LoVo (cell line): ENCODE measurements at places on chromosomes 3 and 15.

GRCh38 chr3:138638641-138639040, 30.1 kb downstream of the FAIM start:
- no peak for DNase-seq

DNA sequence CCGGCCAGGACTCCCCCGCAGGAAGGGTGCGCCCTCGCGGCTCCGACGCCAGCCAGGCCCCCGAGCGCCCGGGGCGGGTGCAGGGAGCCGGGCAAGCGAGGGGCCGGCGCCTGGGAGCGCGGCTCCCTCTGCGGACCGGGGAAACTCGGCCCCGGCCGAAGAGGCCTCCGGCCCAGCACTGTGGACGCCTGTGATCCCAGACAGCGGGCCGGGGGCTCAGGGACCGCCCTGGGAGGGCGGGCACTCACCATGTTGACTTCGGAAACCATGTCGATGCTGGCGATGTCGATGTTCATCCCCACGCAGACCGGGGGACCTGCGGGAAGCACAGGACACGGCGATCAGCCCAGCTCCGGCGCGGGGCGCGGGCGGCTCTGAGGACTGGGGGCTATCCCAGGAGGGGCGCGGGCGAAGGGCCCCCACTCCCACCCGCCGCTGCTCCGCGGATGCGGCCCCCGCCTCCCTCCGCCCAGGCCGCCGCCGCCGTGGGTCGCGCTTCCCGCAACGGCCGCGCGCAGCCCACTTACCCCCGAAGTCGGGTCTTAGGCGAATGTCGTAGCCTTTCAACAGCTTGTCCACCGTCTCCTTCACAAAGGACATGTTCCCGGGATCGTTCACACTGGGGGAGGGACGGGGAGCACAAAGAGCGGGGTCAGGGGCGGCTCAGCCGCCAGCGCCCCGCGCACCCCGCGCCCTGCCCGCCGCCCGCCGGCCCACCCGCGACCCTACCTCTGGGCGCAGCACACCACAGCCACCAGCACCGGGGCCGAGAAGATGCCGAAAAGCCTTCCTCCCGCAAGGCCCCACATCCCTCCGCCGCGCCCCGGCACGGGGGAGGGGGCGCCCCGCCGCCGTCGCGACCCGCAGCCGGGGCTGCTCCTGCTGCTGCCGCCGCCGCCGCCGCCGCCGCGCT, at the start of gene GABRB3:
TSS of gene GABRB3 (minus strand) at position 913 of the 913 bp plus-strand sequence.
- DNase-seq = no peak

- DNase-seq = no peak
Measured at GRCh38 chr3:184218814-184219213, 10.6 kb upstream of the VWA5B2 start.

- no peak for DNase-seq
Measured at GRCh38 chr15:81264072-81264857, 59.7 kb downstream of the STARD5 start.

DNA sequence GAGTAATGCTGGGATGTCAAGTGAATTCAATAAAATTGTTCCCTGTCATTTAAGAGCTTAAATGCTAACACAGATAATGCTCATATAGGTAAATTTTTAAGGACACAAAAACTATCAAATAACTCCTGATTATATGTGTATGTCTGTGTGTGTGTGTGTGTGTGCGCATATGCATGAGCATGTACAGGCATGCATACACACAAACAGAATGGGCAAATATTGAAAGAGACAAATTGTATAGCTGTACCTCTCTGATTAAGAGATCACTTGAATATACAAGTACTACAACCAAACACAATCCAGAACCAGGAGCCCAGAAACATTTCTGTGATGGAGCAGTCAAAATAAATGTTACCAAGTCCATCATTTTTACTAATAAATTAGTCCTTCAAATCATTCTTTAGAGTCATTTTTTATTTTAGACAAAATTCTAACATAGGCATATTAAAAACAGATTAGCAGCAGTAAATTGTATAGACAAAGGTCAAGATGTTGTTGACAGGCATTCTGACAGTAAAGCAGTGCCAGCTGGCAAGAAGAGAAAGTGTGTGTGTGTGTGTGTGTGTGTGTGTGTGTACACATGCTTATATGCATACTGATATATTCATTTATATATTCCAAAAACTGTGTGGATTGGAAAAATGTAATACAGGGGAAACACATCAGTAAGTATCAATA, 145.3 kb downstream of the CD47 start:
- DNase-seq = no peak

GRCh38 chr3:190519886-190520285, 6.0 kb downstream of the IL1RAP start:
- no peak for DNase-seq

GRCh38 chr15:66578286-66578875, 12.6 kb upstream of the LCTL start:
- no peak for DNase-seq

GRCh38 chr3:99817047-99817436, 620 bp upstream of the CMSS1 start:
- DNase-seq = peak; percentile 2

- no peak for DNase-seq
Measured at GRCh38 chr3:30475038-30475808, 131.2 kb upstream of the TGFBR2 start.

GRCh38 chr3:34056951-34057390, 258.5 kb downstream of the PDCD6IP start:
- no peak for DNase-seq

DNA sequence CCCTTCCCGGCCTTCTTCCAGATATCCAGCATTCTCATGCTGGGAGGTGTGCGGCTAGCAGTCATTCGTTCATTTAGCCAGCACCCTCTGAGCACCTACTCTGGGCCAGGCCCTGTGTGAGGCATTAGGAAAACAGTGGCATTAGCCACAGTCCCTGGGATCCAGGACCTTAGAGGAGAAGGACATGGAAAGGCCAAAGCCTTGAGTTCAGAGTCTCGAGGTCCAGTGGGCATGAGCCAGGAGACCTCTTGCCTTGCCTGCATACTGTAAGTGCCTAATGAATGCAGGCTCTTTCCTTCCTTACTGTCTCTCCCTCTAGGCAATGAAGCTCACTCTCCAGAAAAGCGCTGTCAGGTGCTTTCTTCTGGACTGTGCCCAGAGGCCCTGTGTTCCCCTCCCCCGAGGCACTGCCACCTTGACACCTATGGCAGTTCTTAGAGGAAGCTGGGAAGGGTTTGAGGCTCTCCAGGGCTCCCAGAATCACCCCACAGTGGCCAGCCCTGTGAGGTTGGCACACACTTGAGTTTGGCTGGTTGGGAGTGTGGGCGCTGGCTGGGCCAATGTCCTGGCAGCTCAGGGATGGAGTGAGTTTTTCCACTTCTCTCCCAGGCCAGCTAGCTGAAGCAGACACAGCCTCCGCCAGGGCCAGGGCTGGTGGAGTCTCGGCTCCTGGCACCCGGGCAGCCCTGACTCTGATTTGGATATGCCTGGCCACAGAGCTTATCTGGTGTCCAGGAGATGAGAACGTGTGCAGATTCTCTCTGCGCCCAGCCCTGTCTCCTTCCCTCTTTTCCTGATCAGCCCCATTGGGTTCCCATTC, 5.4 kb downstream of the CORO2B start:
- DNase-seq = no peak

DNA sequence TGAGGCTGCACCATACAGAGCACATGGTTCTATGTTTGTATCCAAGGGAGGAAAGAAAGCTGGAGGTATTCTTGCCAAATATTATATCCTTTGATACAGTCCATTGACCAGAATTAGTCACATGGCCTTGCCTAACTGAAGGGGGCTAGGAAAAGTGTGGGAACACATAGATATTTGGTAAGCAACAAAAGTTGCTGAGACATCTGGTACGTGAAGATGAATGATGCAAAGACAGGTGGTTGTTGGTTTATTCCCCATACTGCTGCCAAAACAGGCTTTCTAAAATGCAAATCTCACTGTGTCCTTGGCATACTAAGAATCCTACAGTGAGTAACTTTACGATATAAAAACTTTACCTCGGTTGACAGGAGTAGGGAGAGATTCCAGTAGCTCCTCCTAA, 162.2 kb downstream of the VGLL3 start:
- no peak for DNase-seq

- no peak for DNase-seq
Measured at GRCh38 chr15:39270934-39271333, 309.9 kb upstream of the THBS1 start.

DNA sequence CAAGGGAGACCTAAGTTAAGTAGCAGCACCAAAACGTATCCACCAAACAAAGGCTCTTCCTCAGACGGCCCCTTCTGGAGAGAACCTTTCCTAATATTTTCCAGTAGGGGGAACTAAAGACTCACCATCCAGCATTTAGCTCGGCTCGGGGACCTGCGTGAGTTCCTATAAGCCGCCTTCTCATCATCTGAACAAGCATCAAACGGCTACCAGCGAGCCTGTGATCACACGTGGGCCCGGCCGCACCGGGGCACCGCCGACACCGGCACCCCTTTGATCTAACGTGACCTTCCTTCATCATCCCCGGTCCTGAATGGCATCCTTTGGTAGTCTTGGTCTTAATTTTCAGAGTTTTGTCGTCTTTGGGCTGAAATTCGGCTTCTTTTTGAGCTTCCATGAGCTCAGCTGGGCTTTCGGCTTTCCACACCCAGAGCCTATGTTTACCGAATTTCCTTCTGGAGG, 1.4 kb upstream of the ROBO2 start:
- DNase-seq = peak; percentile 74

GRCh38 chr15:89900849-89901248, 7.1 kb upstream of the AP3S2 start:
- DNase-seq = no peak

DNA sequence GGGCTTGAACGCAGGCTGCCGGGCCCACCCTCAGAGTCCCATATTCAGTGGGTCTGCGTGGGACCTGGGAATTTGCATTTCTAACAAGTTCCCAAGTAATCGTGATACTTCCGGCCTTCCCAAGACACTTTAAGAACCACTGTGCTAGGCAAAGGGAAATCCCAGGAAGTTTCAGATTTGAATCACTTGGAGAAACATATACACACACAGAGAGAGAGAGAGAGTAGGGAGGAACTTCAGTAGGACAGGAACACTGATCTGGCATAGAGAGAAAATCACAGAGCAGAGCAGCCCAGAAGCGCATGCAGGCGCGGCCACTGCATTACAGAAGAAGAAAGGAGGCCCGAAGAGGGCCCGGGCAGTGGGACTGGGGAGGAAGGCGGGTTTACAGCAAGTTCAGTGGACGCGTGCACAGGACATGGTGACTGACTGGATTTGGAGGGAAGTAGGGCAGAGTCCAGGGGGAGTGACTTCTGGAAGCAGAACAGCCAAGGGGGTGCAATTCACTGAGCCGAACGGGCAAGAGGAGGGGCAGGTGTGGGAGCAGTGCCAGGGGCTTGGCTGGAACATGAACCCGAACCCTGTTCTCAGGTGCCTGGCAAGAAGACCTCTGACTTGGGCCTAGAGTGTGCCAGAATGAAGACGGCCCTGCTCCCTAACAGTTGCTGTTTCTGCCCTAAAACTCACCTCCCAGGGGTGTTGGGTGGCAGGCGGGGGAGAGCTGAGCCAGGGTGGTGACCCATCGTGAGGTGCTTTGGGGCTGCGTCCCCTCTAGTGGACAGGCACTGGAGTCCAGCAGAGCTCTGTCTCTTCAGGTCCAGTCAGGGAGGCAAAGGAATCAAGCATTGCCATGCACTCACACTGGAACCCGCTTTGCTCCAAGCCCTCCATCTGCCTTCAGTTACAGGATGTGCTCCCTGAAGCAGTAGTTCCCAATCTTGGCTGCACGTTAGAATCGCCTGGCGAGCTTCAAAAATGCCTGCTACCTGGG, 101.3 kb upstream of the HES1 start:
- DNase-seq = peak; percentile 20

- no peak for DNase-seq
Measured at GRCh38 chr3:14543446-14543845, 3.3 kb upstream of the GRIP2 start.

- no peak for DNase-seq
Measured at GRCh38 chr15:85690561-85691231, 104.0 kb downstream of the KLHL25 start.

DNA sequence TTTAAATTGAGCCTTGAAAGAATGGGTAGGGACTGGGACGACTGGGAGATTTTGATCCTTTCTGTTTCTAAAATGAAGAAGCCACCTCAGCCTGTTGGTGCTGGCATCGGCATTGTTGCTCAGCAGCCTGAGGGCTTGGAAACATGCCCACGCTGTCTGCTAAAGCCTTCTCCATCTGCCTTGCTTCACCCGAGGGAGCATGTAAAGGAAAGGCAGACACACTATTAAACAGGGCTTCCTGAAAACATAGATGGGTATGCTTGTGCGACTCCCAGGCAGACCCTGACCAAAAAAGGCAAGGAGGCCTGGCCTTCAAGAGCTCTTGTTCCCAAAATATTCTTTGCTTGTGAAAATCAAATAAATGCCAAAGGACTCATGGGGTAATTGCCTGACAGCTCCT, 84.2 kb upstream of the SLC4A7 start:
- no peak for DNase-seq

GRCh38 chr3:124846189-124846588, 41.0 kb downstream of the ITGB5 start:
- DNase-seq = no peak

DNA sequence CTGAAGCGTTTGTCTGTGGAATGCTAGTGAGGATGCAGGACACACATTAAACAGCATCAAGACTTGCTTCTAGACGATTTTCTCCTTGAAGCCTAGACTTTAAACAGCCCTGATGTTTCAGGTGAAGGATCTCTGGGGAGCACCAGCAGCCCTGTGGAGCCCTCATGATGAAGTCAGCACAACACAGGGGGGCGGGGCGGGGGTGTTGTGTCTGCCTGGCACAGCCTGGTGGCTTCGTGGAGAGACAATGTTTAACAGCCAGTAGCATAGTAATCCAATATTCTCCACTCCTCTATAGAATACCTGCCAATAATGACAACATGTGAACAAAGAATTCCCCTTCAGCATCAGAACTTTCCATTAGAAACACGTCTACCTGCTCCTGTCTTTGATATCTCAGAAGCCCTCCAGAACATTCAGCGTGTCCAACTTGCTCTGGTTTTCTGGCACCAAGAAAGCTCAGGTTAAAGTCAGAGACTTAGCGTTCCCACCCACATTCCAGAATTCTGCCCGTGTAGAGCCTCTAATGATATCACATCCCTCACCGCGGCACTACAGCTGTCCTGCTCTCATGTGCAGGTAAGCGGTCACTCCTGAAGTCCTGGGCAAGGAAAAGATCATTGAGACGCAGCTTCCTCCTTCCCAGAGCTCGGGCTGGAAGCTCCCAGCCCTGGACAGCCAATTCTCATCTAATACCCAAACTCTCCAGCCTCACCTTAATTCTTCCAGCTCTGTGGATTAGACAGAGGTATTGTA, 98.0 kb downstream of the ATP10A start:
- no peak for DNase-seq

- DNase-seq = no peak
Measured at GRCh38 chr3:189724356-189724755, 93.2 kb downstream of the TP63 start.

- no peak for DNase-seq
Measured at GRCh38 chr3:105538483-105538882, 171.8 kb downstream of the ALCAM start.

DNA sequence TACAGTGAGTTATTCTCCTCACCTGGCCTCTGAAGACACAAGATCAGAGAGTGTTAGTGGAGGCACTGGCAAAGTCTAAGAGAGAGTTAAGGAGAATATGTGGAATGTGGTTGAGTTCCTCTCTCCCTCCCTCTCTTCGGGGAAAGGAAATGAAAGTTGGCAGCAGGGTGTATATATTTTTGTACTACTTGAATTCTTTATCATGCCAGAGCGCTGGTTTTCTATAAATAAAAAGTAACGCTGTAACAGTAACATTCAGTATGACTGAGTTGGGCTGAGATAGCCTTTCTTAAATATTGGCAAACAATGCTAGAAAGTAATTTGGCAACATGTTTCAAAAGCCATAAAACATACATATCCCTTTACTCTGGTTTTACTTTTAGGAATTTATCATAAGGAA, 77.5 kb upstream of the TNFAIP8L3 start:
- DNase-seq = no peak
